Foreskin fibroblast (primary cell): ENCODE measurements at places on chromosomes 1 and 21.

DNA sequence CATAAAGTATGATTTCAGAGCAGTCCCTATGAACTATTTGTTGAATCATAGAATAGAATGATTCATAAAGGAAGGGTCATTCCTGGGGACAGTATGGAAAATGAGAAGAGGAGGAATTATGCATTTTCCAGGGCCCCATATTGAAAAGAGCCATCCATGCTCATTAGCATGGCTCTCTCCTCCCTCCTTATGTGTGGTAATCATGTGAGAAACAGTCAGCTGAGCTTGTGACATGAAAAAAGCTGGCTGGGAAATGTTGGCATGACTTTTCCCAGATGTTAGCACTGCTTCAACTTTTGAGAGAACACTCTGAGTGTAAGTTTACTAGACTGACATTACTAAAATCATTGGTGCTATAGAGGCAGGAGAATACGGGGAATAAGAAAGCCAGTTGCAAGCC, 16.1 kb downstream of the TRIM67 start:
- DNase-seq = no peak

GRCh38 chr1:95021119-95021518, 51.6 kb downstream of the ALG14 start:
- no peak for DNase-seq

DNA sequence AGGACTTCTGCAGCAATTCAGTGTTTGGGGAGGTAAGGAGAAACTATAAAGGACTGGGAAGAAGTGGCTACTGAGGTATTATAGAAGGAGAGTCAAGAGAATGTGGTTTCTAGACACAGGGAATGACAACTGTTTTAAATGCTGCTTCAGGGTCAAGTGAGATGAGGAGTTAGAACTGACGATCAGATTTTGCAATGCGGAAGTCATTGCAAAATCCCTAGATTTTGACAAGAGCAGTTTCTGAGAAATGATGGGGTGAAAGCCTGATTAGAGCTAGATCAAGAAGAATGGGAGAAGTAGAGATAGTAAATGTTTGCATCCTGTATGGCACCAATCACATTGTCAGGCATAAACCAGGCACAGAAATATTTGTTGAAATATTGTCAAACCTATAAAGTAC, 4.7 kb upstream of the TSNAX start:
- no peak for DNase-seq

DNA sequence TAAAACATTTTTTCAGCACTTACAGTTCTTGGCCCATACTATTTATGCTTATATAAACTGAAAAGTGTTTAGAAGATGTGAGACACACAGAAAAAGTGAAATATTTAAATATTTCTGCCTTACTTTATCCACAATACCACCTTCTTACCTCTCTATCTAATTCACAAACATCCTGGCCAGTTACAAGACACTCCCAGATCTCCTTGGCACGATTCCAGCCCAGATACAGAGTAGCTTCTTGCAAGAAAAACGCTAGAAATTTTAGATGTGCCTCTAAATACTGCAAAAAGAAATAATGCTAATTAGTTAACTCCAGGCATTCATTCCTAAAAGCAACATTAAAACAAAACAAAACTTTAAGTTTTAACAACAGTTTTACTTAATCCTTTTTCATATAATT, 68.4 kb downstream of the USP24 start:
- no peak for DNase-seq

DNA sequence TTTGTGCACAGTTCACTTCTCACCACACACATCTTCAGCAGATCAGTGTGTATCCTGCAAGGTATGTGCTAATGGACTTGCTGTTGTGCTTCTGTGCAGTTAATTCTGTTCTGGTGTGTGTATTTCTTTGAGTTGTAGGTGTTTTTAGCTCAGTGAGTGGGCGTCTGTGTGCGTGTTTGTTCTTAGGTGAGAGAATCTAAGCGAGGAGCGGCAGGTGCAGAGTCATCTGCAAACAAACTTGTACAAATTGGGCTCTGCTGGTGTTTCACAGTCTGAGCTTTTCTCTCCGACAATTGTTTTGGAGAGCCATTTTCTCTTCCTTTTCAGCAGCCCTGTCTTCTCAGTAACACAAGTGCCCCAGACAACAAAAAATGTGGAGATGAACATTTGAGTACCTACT, 43.6 kb downstream of the ACP6 start:
- DNase-seq = no peak

DNA sequence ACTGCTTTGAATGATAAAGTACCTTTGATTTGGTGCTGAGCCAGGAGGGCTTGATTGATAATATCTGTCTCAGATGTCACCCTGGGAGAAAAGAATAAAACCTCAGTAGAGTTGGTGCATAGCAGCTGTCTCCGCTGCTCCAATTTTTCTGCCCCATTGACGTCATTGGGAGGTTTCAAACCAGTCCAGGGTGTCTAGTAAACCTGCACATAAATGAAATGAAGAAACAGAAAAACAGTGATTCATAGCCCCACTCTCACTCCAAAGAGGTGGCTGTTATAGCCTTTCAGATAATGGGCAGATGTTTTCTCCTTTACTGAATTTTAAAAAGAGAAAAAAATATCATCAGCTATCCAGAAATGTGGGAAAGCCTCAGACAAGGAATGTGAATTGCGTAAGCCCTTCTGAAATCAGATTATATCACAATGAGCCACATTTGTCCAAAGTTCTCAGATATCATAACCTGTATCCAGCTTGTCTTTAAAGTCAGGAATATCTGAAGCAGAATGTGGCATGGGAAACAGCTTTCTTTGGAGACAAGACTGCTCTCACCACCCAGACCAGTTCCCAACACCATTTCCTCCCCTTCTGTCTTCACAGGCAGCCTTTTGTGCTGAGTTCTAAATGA, 351.3 kb upstream of the SGIP1 start:
- DNase-seq = peak; percentile 55

GRCh38 chr1:211126622-211127021, 7.3 kb downstream of the KCNH1 start:
- no peak for DNase-seq
